ENCODE measurements at places on chromosomes 16 and 17.

GRCh38 chr17:66889480-66890230 lies 54.7 kb downstream of the CACNG5 start:
- no peak for DNase-seq

- DNase-seq = peak; percentile 81
Observed at GRCh38 chr17:1060991-1061390, 64.1 kb downstream of the TIMM22 start.

DNA sequence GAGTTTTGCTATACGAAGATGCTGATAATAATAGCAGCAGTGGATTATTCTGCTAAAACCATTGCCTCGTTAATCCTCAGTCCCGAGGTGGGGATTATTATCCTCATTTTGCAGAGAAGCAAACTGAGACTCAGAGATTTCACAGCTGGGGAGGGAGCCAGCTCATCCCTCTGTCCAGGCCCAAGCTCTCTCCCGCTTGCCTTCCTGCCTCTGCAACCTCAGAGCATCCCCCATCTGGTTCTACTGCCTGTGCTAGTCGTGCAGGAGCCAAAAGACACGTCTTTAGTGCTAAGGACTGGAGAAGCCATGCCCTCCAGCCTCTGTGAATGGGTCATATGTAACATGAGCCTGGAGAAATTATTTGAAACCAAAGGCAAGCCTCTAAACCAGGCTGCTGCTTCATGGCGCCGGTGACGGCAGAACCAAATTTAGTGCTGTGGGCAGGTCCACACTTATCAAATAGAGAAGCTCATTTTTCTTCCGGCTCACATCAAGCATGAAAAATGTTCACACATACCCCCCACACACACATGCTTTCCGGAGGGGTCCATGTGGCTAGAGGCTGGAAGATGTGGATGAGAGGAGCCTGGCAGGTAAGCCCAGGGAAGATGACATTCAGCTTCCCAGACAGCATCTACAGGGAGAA lies 13.5 kb downstream of the MAPT start:
- no peak for DNase-seq

GRCh38 chr17:60311936-60312335 lies 80.0 kb downstream of the USP32 start:
- DNase-seq = no peak

- no peak for DNase-seq
Observed at GRCh38 chr17:50347117-50347893, 1.4 kb downstream of the XYLT2 start.

DNA sequence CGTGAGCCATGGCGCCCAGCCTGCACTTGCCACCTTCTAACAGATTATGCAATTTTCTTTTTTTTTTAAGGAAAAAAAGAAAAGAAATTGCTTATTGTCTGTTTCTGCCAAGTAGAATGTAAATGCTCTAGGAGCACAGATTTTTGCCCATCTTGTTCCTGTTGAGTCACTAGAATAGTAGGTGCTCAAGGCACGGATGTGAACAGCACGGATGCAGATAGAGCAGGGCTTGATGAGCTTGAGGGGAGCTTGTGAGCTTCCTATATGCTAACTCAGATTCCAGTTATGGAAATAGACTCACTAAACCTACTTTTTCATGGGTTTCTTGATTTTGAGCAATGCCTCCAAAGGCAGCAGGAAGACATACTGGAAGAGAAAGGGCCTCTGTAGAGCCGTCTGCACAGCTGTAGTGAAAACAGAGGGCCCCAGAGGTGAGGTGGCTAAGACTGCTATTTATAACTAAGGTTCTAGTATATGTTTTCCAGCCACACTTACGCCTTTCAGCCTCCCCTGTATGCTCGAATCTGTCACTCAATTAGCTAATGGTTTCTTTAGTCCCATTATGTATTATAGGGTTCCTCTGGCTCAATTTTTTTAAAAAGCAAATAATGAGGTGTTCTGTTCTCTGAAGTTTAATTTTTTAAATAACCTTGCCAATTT lies 72.8 kb downstream of the WWP2 start:
- no peak for DNase-seq

GRCh38 chr17:38564869-38565268 lies 40.9 kb downstream of the SRCIN1 start:
- DNase-seq = no peak

DNA sequence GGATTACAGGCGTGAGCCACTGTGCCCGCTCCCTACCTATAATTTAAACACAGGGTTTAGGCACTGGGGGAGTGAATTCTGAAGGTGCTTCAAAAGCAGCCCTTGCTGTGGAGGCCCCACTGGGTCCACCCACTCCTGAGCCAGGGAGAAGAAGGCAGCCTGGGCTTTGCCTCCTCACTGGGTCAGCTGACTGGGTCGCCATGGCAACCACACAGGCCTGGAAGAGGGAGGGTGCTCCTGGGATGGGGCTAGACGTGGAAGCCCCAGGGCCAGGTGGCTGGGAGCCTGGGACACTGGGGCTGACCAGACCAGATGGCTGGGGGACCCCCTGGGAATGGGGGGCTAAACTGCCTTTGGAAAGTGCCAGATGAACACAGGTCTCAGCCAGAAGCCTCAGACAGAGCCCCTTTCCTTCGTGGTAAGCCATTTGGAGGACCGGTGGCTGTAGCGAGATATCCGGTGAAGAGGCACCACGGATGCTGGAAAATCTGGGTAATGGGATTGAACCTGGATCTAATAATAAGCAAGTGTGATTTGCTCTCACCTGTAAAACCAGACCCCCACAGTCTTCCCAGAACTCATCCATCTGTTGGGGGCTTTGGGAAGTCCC lies 32.9 kb downstream of the TRARG1 start:
- DNase-seq = no peak
